ENCODE measurements at places on chromosomes 7 and 10.
A peak's percentile ranks its signal among the peaks of the same experiment; 100 is the strongest.

GRCh38 chr10:98318861-98319260 is 50.9 kb upstream of the LOXL4 start:
- DNase-seq: no peak

DNA sequence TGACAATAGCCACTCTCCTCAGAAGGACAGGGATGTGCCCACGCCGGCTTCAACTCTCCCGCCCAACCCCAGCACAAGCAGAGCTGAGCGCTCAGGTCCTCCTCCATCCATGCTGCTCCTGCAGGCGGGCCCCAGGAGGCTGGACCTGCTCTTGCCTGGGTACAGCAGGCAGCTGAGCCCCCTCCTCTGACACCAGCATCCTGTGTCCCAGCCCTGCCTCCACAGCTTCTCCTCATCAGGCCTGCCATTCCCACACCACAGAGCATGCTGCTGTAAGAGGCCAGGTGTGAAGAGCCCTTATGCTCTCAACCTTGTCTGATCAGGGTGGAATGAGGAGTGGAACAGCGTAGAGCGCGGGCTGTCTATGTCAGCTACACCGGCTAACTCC is 302.2 kb downstream of the PTPRN2 start:
- no peak for DNase-seq

GRCh38 chr10:130141460-130141859 is 5.3 kb downstream of the GLRX3 start:
- DNase-seq: no peak

- DNase-seq: peak; percentile 3
These were observed 119.9 kb upstream of the COL1A2 start for GRCh38 chr7:94274828-94275227.

Data from activated T-helper 1 cell treated with anti-CD3 and anti-CD28 coated beads, Interleukin-12 subunit alpha, Interleukin-12 subunit beta, Interleukin-2, Interleukin-4 antibody, amounts not matched to agents 30 ng/mL and 10 ng/mL and 1 ng/mL, durations not matched to agents 14 hours and 24 hours and 36 hours (primary cell).